ENCODE measurements at places on chromosomes 1 and 21.

DNA sequence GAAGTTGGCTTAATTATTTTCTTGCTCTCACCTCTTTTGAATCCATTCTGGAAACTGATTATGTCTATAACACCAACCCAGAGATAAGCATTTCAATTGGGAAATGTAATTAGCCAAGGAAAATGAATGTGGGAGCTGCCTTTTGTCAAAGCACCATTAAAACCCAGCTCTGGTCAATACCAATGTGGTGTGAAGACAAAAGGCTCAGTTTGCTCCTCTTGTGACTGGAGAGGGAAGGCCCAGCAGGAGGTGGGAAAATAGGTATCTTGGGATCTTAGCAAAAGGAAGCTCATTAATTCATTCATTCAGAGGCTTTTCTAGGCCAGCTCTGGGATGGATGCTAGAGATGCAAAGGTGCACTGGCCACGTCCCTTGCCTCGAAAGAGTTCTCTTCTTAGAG, 75.0 kb upstream of the SELENON start:
- no peak for DNase-seq

DNA sequence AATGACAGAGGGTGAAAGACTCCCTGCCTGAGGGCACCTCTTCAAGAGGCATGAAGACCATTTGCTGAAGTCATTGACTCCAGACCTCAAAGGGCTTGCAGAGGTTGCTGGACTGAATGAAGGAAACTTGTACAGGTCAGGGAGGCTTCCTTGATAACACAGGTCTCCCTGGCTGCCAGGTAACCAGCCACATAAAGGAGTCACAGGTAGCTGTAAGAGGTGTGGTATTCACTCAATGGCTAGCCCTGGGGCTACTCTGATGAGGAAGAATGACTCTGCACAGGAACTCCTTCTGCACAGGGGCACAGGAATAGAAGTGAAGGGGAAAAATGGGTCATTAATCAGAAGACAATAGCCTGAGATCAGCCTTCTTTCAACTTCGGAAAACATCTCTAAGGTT, 187.5 kb downstream of the LMX1A start:
- DNase-seq: no peak

DNA sequence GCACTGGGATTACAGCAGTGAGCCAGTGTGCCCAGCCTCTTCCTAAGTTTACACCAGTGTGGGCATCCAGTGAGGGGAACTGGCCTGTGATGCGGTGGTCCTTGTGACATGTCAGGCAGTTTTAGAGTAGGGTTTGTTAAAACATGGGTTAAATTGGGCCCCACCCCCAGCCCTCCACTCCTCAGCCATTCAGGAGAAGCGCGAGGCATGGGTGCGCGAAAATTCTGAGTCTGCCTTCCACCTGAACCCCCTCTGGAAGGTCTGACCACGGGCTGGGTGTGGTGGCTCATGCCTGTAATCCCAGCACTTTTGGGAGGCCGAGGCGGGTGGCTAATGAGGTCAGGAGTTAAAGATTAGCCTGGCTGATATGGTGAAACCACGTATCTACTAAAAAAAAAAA, 51.7 kb downstream of the SKI start:
- no peak for DNase-seq

GRCh38 chr1:26993237-26994019, at the start of gene TRNP1:
TRNP1 (plus strand) TSS chr1:26993692; CDS start chr1:26993787, 95 bp downstream.
- DNase-seq: no peak

GRCh38 chr1:5586629-5587028, 405.6 kb downstream of the NPHP4 start:
- no peak for DNase-seq

DNA sequence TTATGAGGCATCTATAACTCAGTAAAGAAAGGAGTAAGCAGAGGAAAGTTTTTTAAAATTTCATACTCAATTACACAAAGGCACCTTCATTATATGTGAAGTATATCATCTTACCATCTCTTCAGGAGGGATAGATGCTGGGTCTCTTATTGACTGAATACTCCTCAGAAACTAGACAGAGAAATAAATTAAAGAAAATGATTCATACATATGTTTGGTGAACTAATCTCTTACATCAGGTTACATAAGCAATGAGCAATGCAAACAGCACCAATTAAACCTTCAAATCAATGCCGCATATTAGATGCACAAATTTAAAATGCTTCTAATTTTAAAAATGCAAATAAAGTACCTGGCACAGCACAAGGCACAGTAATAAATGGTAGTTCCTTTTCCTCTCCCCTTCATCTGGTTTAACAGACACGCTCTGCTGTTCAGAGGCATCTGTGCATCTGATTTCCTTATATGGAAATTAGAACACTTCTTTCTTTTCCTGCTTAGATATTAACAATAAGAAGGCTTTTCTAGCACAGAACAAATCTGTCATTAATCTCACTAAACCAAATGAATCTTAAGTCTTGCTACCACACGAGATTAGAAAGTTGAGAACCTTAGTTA, 20.0 kb downstream of the SCYL3 start:
- DNase-seq: no peak

DNA sequence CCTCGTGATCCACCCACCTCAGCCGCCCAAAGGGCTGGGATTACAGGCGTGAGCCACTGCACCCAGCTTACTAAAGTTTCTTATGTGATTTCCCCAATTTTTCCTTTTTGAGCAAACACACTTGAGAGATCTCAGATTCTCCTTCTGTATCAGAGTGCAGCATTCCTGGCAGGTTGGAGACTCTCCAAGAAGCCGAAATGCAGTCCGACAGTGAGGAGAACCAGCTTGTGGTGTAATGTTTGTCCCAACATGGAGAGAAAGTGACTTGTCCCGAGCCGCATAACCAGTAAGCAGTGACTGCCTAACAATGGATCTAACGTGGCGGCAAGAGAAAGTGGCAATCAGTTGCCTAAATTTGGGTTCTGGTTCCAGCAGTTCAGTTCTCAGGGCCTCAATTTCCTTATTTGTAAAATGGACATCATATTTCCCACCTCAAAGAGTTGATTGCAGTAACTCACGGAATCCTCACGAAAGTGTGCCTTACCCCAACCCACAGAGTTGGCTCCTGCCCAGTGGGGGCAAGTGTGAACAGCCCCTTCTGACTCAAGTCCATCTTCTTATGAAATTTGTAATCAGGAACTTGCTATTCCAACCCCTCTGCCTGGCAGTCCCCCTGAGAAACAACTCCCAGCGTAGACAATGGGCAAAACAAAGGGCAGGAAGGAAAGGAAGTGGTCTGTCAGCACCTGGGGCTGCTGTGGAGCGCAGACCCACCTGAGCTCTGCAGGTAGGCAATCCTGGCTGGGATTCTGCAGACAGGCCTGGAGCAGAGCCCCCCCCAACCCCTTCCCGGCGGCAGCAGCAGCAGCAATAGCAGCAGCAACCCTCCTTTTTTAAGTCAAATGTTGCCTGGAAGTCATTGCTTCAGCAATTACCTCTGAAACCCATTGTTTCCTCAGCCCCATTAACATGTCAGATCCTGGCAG, 223.6 kb upstream of the POU3F1 start:
- no peak for DNase-seq

- no peak for DNase-seq
Observed at GRCh38 chr21:29725025-29725736, 214.6 kb downstream of the GRIK1 start.
